NCI-H446 (cell line): ENCODE measurements at places on chromosomes 12 and 14.

DNA sequence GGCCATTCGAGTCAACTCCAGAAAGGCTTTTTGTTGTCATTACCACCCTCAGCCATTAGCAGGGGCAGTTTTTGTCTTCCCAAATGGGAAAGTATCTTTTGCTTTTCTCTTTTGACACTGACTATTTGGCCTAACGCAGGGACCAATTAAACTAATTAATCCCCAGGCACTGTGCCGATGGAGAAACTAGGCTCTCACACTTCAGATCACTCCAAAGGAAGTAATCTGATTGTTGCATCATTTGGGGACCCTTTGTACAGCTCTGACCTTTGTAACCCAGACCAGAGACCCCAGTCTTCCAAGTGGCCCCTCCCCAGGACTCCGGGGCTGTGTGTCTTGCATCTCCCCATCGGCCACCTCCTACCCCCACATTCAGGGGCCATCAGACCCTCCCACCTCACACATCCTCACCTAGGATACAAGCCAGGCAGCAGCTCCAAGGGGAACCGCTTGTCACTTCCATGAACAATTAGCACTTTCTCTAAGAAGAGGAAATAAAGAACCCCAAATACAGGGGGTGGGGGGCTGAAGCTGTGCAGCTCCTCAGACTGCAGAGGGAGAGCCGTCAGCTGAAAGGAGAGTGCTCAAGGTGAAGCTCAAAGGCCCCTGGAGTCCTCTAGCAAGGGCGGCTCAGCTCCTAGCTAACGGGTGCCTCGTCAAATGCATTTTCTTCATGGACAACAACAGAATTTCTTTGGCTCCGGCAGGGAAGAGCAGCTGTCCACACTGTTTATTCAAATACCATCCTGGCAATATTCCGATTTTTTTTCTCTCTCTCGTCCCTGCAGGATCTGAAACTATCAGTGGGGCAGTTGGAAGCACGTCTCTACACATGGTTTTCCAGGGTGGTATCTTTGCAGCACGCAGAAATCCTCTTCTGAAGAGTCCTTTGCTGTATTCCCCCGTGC is 64.3 kb upstream of the DIO3 start:
- DNase-seq = no peak

DNA sequence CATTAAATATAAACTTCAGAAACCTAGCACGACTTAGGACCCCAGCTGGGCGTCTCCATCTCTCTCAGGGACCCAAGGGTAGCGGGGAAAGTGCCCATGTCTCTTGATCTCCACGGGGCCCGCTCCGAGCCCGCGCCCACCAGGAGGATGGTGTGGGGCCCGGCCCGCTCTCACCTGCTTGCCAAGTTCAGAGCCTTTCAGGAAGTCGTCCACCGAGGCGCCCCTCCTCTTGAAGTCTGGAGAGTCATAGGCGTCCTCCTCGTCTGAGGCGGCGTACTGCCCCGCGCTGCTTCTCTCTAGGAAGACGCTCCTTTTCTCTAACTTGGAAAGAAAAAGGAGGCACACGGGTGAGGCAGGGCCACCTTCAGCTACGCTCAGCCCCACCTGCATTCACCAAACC is 96.9 kb downstream of the PIWIL1 start:
- no peak for DNase-seq

GRCh38 chr12:132275110-132275531 is 54.3 kb downstream of the GALNT9 start:
- DNase-seq = peak; percentile 12

GRCh38 chr12:101002696-101003419 is 207.2 kb downstream of the SLC5A8 start:
- no peak for DNase-seq

DNA sequence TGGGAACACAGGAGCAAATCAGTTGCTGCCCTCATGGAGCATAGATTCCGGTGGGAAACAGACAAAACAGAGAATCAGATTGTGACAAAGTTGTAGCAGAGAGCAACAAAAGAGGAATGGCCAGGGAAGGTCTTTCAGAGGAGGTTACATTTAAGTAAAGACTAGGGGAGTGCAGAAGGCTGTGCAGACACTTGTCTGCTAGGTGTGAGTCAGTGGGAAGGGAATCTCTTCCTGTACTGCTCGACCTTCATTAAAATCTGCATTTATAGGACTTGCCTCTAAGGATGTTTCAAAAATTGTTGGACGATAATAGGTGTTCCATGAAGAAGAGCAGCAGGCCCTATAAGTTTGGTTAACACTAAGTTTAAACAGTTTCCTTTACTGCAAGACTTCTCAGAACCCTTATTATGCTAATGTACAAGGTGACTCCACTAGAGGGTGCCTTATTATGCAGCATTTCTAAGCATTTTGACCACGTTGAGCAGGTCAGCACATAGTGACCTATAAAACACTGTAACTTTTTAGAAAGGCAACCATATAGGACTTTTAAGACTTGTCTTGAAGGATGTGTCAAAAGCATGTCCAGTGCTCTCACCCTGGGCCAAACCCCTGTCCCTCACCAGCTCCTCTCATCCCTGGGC is 91.8 kb upstream of the RIC8B start:
- DNase-seq = no peak

DNA sequence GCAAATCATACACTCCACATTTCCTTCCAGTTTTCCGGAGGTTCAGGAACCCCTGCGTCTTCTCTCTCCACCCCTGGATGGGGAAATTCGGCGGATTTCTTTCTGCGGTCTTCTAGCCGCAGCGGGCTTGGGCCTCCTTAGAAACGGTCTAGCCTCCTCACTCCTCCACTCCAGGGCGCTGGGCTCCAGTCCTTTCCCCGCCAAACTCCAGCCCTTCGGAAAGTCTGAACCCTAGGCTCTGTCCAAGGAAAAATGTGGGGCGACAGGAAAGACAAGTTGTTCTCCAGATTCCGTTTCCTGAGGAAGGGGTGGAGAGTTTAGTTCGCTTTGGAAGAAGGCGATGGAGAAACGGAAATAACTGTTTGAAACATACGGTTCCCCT is 1.4 kb upstream of the HOXC10 start:
- no peak for DNase-seq

GRCh38 chr14:44565968-44566367 is 58.9 kb upstream of the FSCB start:
- no peak for DNase-seq

GRCh38 chr12:123034865-123035264 is 54.4 kb downstream of the ARL6IP4 start:
- no peak for DNase-seq

DNA sequence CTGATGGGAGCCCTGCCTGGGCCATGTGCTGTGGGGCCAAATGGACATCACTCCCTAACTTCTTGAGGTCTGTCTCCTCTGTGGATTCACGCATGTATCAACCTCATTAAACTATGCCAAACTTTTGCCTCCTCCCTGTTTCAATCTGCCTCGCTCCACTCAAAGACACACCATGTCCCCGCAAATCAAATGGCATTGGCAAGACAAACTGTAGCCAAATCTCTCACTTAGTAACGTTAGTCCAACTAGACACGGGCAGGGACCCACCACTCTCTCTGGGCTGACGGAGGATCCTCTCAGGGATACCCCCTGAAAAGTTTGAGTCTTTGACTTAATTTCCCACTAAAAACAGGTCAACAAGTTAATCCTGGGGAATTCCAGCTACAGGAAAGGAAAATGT is 8.0 kb downstream of the ZBTB39 start:
- DNase-seq = no peak
